Spinal cord (tissue), 10 donors: ENCODE measurements at places on chromosomes 16 and 17. TPM values are rescaled to one million over a fixed set of nuclear protein-coding genes. Genes with fewer than 3 reads are reported as not detected.

The KRT37 gene
- not detected for total RNA-seq

The TBC1D3C gene
- not detected for total RNA-seq

The KRT28 gene
- total RNA-seq, result not detected

The TEX14 gene
- 0.30 TPM for total RNA-seq

The CCL16 gene
- total RNA-seq, result 0.28 TPM

The FMNL1 gene
- 3.5 TPM for total RNA-seq

The HLF gene
- 35.6 TPM for total RNA-seq

GRCh38 chr17:10842658-10843057 lies 4.8 kb upstream of the PIRT start:
- peaks cover 36% of the 10 kb centered on the region for H3K4me1 ChIP-seq
- H3K4me3 ChIP-seq, result no peak overlapping the region
- DNase-seq, result peak; percentile 76
- no peaks in the 10 kb centered on the region for H3K36me3 ChIP-seq
- peak overlapping the region; percentile 25 for H3K27ac ChIP-seq
- peaks cover 2% of the 10 kb centered on the region for H3K27me3 ChIP-seq

DNA sequence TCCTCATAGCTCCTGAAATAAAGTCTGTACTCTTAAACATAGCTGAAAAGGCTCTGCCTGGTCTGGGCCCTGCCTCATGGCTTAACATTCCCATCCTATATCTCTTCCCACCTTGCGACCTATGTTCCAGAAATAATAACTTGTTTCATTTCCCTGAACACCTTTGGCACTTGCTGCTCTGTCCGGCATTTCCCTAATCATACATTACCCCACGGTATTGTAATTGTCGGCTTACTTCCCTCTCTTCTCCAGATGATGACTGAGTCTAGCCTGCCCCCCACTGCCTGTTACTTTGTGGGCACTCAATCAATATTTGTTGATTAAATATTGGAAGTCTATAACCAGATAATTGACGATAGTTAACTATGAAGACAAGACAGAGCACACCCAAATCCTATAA lies 23.3 kb upstream of the SUPT4H1 start:
- no peak overlapping the region for H3K27ac ChIP-seq
- H3K4me1 ChIP-seq, result no peaks in the 10 kb centered on the region
- DNase-seq, result no peak
- no peak overlapping the region for H3K4me3 ChIP-seq
- no peaks in the 10 kb centered on the region for H3K36me3 ChIP-seq
- no peaks in the 10 kb centered on the region for H3K27me3 ChIP-seq

DNA sequence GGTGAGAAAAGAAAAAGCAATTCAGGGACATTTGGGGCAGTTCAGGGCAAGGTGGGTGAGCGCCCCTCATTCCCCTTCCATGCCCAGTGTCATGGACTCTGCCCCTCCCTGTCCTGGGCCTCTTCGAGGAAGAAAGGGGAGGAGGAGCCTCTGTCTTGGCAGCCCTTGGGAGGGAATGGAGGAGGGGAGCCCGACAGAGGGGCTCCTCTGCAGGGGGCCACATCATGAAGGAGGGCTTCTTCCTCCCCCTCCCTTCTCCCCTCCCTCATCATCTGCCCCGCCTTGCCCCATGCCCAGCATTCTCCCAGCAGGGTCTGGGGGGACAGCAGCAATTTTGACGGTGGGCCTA lies 33.2 kb upstream of the TAC4 start:
- H3K27ac ChIP-seq, result no peak overlapping the region
- H3K4me1 ChIP-seq, result peaks cover 11% of the 10 kb centered on the region
- H3K4me3 ChIP-seq, result no peak overlapping the region
- H3K27me3 ChIP-seq, result peaks cover 39% of the 10 kb centered on the region

- H3K36me3 ChIP-seq, result peaks cover 36% of the 10 kb centered on the region
- no peaks in the 10 kb centered on the region for H3K27me3 ChIP-seq
- H3K27ac ChIP-seq, result no peak overlapping the region
- H3K4me3 ChIP-seq, result no peak overlapping the region
- no peak for DNase-seq
Measured at GRCh38 chr16:2464333-2464732, 4.4 kb downstream of the TEDC2 start.

DNA sequence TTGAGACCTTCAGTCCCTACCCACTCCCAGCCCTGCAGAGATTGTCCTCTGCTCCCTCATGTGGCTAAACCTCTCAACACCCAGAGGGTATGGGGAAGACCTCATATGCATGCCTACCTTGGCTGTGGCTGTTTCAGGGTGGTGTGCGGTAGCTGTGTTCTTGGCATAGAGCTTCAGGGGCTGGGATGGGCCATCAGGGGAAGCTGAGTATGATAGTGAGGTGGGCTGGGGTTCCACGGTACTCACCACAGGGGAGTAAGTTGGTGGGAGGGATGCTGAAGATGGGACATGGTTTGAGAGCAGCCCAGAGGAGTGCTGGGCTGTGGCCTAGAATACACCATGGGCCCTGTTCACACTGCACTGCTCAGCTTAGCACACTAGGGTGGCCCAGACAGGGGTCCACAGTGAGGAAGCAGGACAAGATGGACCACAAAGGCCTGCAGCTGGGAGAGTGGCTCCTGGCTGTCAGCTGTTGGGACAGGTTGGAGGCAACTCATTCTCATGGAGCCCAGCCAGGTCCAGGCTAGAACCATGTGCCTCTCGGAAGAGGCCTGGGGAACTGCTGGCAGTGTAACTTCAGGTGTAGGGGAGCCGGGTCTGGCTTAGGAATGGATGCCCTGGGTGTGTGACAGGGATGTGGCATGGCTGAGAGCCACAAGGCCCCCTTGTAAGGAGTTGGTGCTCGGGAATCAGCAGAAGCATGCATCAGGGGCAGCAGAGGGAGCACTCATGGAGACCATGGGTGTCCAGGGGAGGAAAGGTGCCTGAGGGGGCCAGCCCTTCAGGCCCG lies 3.1 kb downstream of the MFAP4 start:
- peaks cover 66% of the 10 kb centered on the region for H3K36me3 ChIP-seq
- no peaks in the 10 kb centered on the region for H3K27me3 ChIP-seq
- H3K4me1 ChIP-seq, result peaks cover 65% of the 10 kb centered on the region
- peak overlapping the region; percentile 4 for H3K27ac ChIP-seq
- no peak overlapping the region for H3K4me3 ChIP-seq
- DNase-seq, result no peak

- H3K4me3 ChIP-seq, result no peak overlapping the region
- H3K27me3 ChIP-seq, result peaks cover 6% of the 10 kb centered on the region
- peaks cover 33% of the 10 kb centered on the region for H3K4me1 ChIP-seq
Measured at GRCh38 chr17:9203771-9204425, 182.6 kb downstream of the NTN1 start.

DNA sequence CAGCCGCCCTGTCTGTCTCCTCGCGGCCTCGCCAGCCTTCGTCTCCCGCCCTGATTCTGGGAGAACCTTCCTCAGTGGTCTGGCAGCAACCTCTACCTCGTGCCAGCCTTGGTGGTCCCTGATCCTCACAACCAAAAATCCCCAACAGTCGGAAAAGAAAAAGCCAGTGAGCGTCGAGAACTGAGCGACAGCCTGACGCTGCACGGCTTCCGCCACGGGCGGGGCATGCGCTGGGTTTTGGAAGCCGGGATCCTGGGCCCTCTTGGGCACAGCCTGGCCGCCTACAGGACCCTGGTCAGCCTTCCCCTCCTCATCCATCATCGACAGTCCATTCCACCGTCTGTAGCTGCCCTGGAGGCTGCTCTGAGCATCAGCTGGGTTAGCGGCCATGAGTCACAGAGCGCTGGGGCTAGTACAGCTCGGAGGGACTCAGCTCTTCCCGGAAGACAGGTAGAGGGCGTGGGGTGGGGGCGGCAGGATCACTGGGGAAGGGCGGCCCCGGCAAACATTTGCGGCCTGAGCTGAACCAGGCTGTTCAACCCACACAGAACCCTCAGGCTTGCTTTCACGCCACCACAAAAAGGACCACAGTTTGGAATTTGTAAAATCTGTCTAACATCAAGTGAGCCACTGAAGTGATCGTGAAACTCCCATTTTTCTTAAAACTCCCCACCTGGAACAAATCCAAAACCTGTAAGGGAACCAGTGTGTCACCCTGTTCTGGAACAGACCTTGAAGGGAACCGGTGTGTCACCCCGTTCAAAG lies 55.4 kb upstream of the DOC2B start:
- peaks cover 31% of the 10 kb centered on the region for H3K4me1 ChIP-seq
- H3K27ac ChIP-seq, result no peak overlapping the region
- peaks cover 5% of the 10 kb centered on the region for H3K36me3 ChIP-seq
- no peak for DNase-seq
- no peaks in the 10 kb centered on the region for H3K27me3 ChIP-seq

- no peak overlapping the region for H3K4me3 ChIP-seq
- DNase-seq, result no peak
- no peaks in the 10 kb centered on the region for H3K4me1 ChIP-seq
- no peak overlapping the region for H3K27ac ChIP-seq
- no peaks in the 10 kb centered on the region for H3K27me3 ChIP-seq
Measured at GRCh38 chr16:52051414-52052172, 495.4 kb downstream of the TOX3 start.

GRCh38 chr17:64635647-64636305 lies 26.3 kb downstream of the SMURF2 start:
- H3K4me3 ChIP-seq, result no peak overlapping the region
- no peaks in the 10 kb centered on the region for H3K36me3 ChIP-seq
- no peak overlapping the region for H3K27ac ChIP-seq
- peaks cover 2% of the 10 kb centered on the region for H3K4me1 ChIP-seq

GRCh38 chr17:50972577-50972976 lies 106.4 kb upstream of the TOB1 start:
- H3K27ac ChIP-seq, result no peak overlapping the region
- no peaks in the 10 kb centered on the region for H3K4me1 ChIP-seq
- H3K36me3 ChIP-seq, result peaks cover 20% of the 10 kb centered on the region
- no peak overlapping the region for H3K4me3 ChIP-seq

DNA sequence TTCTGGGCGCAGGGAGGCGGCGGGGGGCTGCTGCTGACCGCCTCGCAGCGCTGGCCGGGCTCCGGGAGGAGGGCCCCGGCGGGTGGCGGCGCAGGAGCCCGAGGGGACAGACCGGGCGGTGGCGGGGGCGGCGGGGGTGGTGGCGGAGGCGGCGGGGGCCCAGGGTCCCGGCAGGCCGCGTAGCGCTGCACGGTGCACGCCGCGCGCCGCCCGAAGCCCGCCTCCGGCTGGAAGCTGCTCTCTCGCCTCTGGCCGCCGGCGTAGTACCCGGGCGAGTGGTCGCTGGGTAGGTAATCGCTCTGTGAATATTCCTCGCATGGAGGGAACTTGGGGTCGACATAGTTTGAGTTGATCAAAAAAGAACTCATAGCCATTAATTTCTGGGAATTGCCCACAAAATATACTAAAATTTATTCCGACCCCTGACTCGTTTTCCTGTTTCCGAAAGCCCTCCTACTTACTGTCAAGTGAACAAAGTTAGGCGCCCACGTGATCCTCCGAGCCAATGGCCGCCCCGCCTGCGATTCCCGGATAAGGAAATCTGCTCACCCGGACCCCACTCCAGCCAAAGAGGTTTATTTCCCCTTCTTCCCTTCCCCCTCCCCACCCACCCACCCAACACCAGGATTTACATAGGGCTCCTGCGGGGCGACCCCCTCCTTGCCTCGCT lies at the start of gene HOXB4:
TSS of gene HOXB4 (minus strand) at position 405 of the 670 bp plus-strand sequence. CDS start at position 374, 31 bp downstream.
- H3K36me3 ChIP-seq, result peaks cover 18% of the 10 kb centered on the region
- peak within 1 kb of the TSS; percentile 99 for H3K27ac ChIP-seq
- H3K4me1 ChIP-seq, result peaks cover 73% of the 10 kb centered on the region
- DNase-seq, result peak; percentile 88
- peak within 1 kb of the TSS; percentile 51 for H3K4me3 ChIP-seq

DNA sequence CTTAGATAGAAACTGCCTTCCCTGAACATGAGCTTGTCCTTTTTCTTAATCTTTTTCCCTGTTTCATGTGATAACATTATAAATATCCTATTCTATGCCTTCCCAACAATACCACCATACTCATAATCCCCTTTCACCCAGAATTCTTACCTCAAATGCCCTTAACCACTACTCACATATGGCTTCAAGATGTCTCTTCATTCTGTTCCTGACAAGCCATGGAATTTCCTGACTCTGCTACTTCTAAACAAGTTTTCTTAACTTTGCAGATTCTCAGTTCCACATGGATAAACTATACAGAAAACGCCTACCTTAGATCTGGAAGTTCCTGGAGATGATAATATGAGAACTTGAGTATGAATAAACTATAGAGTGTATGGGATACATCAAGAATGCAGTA lies 1217.8 kb downstream of the CDH8 start:
- no peaks in the 10 kb centered on the region for H3K27me3 ChIP-seq
- no peak overlapping the region for H3K27ac ChIP-seq
- no peak for DNase-seq
- H3K4me1 ChIP-seq, result no peaks in the 10 kb centered on the region
- no peak overlapping the region for H3K4me3 ChIP-seq

- peaks cover 45% of the 10 kb centered on the region for H3K36me3 ChIP-seq
- no peak overlapping the region for H3K27ac ChIP-seq
- H3K27me3 ChIP-seq, result no peaks in the 10 kb centered on the region
- H3K4me3 ChIP-seq, result no peak overlapping the region
- H3K4me1 ChIP-seq, result peaks cover 20% of the 10 kb centered on the region
Measured at GRCh38 chr16:404971-405486, 3.3 kb downstream of the DECR2 start.

DNA sequence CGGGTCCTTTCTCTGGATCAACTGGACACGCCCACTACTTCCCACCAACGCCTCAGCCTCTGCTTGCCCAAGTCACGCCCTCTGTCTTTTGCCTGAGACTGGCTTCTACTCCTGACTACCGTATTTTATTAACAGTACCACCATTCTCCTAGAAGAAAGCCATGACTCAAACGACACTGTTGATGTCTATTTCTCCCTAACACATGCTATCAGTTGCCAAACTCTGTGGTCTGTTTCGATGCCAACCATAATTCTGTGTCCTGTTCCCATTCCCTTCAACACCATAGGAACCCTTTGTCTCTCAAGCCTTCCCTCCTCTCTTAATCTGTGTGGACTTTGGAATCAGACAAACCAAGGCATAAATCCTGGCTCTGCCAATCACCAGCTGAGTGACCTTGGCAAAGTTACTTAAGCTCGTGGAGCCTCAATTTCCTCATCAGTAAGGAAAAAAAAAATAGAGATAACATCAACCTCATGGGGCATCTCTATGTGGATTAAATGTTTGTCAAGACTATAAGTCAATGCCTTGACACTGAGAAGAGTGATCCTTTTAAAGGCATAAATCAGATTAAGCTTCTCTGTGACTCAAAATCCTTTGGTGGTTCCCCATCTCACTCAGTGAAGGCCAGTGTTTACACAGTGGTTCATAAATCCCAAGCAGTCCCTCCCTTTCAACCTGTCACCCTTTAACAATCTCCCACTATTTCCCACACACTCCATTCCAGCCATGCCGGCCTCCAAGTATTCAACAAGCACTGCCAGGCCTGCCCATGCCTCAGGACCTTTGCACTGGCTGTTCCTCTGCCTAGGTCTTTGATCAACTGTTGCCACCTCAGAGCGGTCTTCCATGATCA lies 45.6 kb downstream of the ERN1 start:
- H3K27me3 ChIP-seq, result no peaks in the 10 kb centered on the region
- peaks cover 5% of the 10 kb centered on the region for H3K4me1 ChIP-seq
- no peaks in the 10 kb centered on the region for H3K36me3 ChIP-seq
- no peak overlapping the region for H3K4me3 ChIP-seq
- no peak for DNase-seq
- no peak overlapping the region for H3K27ac ChIP-seq

GRCh38 chr17:38453951-38454421 lies 25.7 kb downstream of the ARHGAP23 start:
- DNase-seq, result no peak
- H3K27ac ChIP-seq, result peak overlapping the region; percentile 6
- peak overlapping the region; percentile 20 for H3K4me3 ChIP-seq
- H3K27me3 ChIP-seq, result peaks cover 21% of the 10 kb centered on the region
- H3K36me3 ChIP-seq, result peaks cover 22% of the 10 kb centered on the region
- H3K4me1 ChIP-seq, result peaks cover 66% of the 10 kb centered on the region

GRCh38 chr16:54228325-54228724 lies 58.3 kb downstream of the IRX3 start:
- no peaks in the 10 kb centered on the region for H3K4me1 ChIP-seq
- no peak overlapping the region for H3K27ac ChIP-seq
- no peaks in the 10 kb centered on the region for H3K27me3 ChIP-seq
- no peaks in the 10 kb centered on the region for H3K36me3 ChIP-seq
- H3K4me3 ChIP-seq, result no peak overlapping the region

- no peak for DNase-seq
- no peak overlapping the region for H3K4me3 ChIP-seq
- H3K27me3 ChIP-seq, result no peaks in the 10 kb centered on the region
Measured at GRCh38 chr17:29116804-29117753, 63.1 kb downstream of the MYO18A start.
